ENCODE measurements at places on chromosomes 4 and X.

DNA sequence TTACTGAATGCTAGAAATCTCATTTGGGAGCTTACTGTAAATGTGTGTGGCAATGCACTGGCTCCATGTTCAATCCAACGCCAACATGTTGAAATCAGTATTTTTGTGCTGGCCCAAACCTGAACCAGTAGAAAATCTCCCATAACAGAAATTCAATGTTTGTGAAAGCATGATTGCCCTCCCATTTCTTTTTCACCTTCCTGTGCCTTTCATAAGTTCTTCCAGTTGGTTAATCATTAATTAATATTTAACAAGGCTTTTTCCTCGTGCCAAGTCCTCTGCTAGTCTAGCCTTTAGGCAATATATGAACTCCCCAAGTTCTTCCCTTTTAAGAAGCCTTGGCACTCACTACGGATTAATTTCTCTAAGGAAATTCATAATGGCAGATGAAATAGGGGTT, 1.3 kb upstream of the PLS3 start:
- no peaks in the 10 kb centered on the region for H3K4me1 ChIP-seq
- no peak for DNase-seq
- no peaks in the 10 kb centered on the region for H3K36me3 ChIP-seq
- no peak overlapping the region for H3K4me3 ChIP-seq
- peaks cover 22% of the 10 kb centered on the region for H3K27me3 ChIP-seq

DNA sequence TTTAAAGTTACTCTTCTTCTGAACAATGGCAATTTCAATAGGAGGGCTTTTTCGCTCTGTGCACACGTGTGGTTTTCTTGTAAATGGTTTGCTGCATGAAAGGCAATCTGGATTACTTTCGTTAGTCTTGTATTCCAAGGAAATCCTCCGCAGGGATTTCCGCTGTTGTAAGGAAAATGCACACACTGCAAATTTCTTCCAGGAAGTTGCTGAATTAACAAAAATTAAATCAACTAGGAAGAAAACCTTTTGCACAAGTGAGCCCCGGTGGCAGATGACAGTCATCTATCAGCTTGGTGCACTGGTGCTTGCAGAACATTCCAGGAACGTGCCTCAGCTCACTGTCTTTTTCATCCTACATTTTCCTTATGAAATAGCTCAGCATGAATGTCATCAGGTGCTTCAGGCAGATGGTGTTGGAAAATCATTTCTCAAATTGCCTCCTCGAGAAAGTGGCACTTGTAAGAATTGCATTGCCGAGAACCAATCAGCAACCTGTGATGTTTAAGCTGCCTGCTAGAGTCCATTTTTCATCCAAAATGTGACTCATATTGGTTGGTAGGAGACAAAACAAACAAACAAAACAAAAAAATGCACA, 272.4 kb upstream of the VCX start:
- no peaks in the 10 kb centered on the region for H3K27me3 ChIP-seq
- no peak for DNase-seq
- H3K4me1 ChIP-seq: no peaks in the 10 kb centered on the region
- H3K36me3 ChIP-seq: no peaks in the 10 kb centered on the region
- no peak overlapping the region for H3K4me3 ChIP-seq

- no peak for DNase-seq
- no peaks in the 10 kb centered on the region for H3K27me3 ChIP-seq
- no peaks in the 10 kb centered on the region for H3K4me1 ChIP-seq
- H3K27ac ChIP-seq: no peak overlapping the region
- no peaks in the 10 kb centered on the region for H3K36me3 ChIP-seq
These were observed 74.7 kb upstream of the GPM6B start for GRCh38 chrX:13891377-13892140.

DNA sequence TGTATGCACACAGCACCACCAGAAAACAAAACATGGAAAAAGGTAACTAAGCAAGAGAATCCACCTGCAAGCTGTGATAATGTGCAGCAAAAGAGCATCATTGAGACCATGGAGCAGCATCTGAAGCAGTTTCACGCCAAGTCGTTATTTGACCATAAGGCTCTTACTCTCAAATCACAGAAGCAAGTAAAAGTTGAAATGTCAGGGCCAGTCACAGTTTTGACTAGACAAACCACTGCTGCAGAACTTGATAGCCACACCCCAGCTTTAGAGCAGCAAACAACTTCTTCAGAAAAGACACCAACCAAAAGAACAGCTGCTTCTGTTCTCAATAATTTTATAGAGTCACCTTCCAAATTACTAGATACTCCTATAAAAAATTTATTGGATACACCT, 90.2 kb downstream of the TET2 start:
- H3K4me3 ChIP-seq: no peak overlapping the region
- H3K27ac ChIP-seq: no peak overlapping the region
- DNase-seq: no peak
- peaks cover 49% of the 10 kb centered on the region for H3K36me3 ChIP-seq
- no peaks in the 10 kb centered on the region for H3K27me3 ChIP-seq
- H3K4me1 ChIP-seq: peaks cover 13% of the 10 kb centered on the region

DNA sequence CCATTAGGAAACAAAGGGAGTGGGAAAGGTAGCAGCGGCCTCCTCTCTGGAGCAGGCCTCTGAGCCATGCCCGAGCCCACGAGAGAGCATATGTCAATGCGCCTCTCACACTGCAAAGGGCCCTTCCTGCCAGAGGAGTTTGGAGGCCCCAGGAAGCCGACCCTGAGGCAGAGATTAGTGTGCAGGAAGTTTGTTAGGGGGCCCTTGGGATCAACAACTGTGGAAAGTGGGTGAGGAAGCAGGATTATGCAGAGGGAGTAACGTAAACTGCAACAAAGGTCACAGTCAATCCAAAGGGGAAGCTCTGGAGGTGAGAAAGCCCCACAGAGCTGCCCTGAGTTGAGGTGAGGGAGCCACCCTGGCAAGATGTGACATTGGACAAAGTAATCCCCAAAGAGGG, 17.4 kb downstream of the RTL5 start:
- H3K36me3 ChIP-seq: no peaks in the 10 kb centered on the region
- peaks cover 4% of the 10 kb centered on the region for H3K4me1 ChIP-seq
- H3K27me3 ChIP-seq: peaks cover 3% of the 10 kb centered on the region

- H3K27me3 ChIP-seq: no peaks in the 10 kb centered on the region
- H3K36me3 ChIP-seq: peaks cover 20% of the 10 kb centered on the region
- no peak for DNase-seq
These were observed 52.0 kb downstream of the INTS6L start for GRCh38 chrX:135572436-135572835.

DNA sequence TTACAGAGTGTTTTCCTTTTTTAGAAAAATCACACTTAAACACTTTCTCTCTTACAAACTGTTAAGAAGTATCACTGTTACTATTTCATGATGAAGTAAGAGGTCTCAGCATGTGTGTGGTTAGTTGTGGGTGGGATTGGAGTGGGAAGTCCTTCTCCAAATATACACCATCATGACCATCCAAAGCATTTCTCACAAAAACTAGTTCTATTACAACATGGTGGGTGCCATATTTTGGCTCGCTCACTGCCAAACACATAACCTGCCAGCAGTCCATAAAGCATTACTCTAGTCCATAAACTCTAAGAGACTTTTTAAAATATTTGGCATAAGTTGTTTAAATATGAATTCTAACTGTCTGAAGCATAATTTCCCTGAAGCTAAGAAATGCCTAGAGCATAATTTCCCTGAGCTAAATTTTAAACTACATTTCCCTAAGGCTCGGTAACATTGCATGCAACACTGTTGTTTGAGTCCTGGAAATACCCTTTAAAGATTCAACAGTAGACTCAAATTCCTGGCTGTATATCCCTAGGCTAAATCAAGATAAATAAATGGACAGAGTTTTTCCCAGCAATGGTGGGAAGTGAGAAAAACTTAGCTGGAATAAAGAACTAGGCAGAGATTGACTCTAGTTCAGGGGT, 415.0 kb upstream of the INTU start:
- no peak overlapping the region for H3K4me3 ChIP-seq
- no peaks in the 10 kb centered on the region for H3K27me3 ChIP-seq
- no peak for DNase-seq

DNA sequence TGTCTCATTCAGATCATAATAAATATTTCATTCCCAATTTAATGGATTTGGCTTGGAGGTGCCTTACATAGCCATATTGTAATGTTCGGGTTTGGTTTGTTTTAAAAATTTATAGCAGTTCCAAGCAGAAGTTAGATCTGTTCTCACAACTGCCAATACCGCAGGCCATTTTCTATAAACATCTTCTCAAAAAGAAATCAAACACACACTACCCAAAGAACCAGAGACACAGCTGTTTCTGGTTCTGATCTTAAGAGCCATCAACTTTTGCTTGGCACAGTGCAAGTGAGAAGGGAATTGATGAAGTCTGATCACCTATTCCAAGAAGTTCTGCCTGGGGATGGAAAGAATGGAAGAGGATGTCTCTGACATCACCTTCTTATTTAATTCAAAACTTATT, 22.9 kb downstream of the MID1IP1 start:
- no peak for DNase-seq
- no peaks in the 10 kb centered on the region for H3K27me3 ChIP-seq
- no peaks in the 10 kb centered on the region for H3K36me3 ChIP-seq
- no peak overlapping the region for H3K4me3 ChIP-seq

DNA sequence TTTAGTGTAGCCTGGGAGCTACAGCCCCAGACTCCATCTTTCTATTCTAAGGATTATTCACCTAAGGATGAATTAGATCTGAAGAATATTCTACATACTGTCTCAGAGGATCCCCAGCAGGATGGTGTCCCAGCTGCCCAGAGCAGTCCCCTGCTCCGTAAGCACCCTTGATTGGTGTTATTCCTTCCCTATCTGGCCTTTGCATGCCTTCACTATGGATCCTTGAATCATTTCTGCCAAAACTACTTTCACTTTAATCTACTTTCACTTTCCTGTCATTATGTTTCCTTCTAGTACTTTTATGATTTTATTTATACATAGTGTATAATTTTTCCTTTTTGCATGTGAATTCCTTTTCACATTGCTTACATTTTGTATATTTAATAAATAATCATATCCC, 39.2 kb downstream of the ARHGAP24 start:
- no peaks in the 10 kb centered on the region for H3K4me1 ChIP-seq
- DNase-seq: no peak
- H3K4me3 ChIP-seq: no peak overlapping the region
- H3K27me3 ChIP-seq: no peaks in the 10 kb centered on the region

DNA sequence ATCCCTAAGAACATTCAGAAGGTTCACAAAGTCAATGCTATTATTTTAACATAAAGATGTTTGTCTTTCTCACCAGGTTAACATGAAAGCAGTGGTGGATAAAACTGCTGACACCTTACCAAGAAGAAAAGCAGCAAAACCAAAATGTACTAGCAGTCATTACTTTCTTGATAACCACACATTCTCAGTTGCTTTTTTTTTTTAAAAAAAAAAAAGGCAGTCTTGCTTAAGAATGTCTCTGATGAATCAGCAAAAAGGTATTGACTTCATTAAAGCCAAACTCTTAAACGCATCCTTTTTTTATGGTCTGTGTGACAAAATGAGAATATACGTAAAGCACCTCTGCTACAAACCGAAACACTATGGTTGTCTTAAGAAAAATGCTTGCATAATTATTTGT, 31.9 kb downstream of the CDKL2 start:
- DNase-seq: no peak
- no peaks in the 10 kb centered on the region for H3K4me1 ChIP-seq
- no peak overlapping the region for H3K27ac ChIP-seq
- H3K36me3 ChIP-seq: no peaks in the 10 kb centered on the region

DNA sequence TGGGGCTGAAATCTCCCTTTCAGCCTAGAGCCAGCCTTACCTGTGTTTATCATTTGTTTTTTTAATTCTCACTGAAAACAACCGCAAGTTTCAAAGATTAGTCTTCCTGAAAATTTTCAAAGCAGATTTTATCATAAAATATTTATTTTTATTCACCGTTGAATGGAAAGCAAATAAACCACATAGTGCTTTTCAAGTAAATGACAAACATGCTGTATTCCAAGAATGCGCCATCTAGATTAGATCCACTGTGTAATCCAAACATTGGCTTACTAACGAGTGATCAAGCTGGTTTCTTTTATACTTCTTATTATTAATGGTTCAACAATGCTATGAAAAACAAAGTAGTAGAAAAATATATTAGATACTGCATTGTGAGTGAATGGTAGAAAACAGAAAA, 1176.2 kb upstream of the IGFBP7 start:
- H3K36me3 ChIP-seq: no peaks in the 10 kb centered on the region
- DNase-seq: no peak
- no peaks in the 10 kb centered on the region for H3K4me1 ChIP-seq
- H3K27me3 ChIP-seq: no peaks in the 10 kb centered on the region

DNA sequence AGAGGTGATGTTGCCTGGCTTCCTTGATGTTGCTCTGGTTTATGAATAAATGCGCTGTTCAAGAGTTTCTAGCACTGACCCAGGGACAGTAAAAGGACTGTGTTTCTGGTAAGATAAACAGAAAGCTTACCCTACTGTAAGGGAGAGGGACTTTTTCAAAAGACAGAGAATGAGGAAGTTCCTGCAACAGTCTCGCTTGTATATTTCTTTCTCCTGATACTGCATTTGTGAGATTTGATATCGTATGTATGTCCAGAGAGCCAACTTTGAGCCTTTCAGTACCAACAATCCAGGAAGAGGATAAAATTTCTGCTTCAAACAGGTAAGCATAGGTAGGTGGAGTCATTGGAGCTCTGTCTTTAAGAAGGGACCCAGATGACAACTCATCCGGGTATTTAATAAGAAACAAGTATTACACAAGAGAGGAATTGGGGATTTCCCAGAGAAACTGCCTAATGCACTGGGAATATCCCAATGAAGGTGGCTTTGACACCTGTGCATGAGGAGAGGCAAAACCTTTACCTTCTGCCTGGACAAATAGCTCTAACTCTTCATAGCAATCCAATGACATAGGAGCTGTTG, 773 bp downstream of the DAPP1 start:
- DNase-seq: no peak
- no peaks in the 10 kb centered on the region for H3K27me3 ChIP-seq
- H3K4me1 ChIP-seq: peaks cover 85% of the 10 kb centered on the region
- peak overlapping the region; percentile 90 for H3K27ac ChIP-seq

GRCh38 chr4:148998719-148999118, 556.5 kb upstream of the NR3C2 start:
- H3K4me1 ChIP-seq: no peaks in the 10 kb centered on the region
- H3K36me3 ChIP-seq: no peaks in the 10 kb centered on the region
- DNase-seq: no peak
- no peaks in the 10 kb centered on the region for H3K27me3 ChIP-seq

GRCh38 chr4:69689599-69689998, 36.6 kb upstream of the UGT2A1 start:
- no peak for DNase-seq
- no peak overlapping the region for H3K4me3 ChIP-seq
- H3K4me1 ChIP-seq: peaks cover 2% of the 10 kb centered on the region
- H3K27ac ChIP-seq: no peak overlapping the region
- peaks cover 4% of the 10 kb centered on the region for H3K27me3 ChIP-seq

GRCh38 chr4:84673475-84674240, 90.7 kb downstream of the CDS1 start:
- DNase-seq: no peak
- H3K4me3 ChIP-seq: no peak overlapping the region
- no peaks in the 10 kb centered on the region for H3K4me1 ChIP-seq
- no peaks in the 10 kb centered on the region for H3K27me3 ChIP-seq
- no peaks in the 10 kb centered on the region for H3K36me3 ChIP-seq
- H3K27ac ChIP-seq: no peak overlapping the region

GRCh38 chr4:7971881-7972500, 32.3 kb upstream of the AFAP1 start:
- no peaks in the 10 kb centered on the region for H3K27me3 ChIP-seq
- H3K4me3 ChIP-seq: peak overlapping the region; percentile 88
- peak overlapping the region; percentile 77 for H3K27ac ChIP-seq
- no peak for DNase-seq

GRCh38 chr4:48645225-48645794, 134.8 kb downstream of the FRYL start:
- H3K27ac ChIP-seq: no peak overlapping the region
- peaks cover 9% of the 10 kb centered on the region for H3K4me1 ChIP-seq
- DNase-seq: no peak
- no peaks in the 10 kb centered on the region for H3K27me3 ChIP-seq
- H3K36me3 ChIP-seq: peaks cover 4% of the 10 kb centered on the region

Measured in activated naive CD8-positive, alpha-beta T cell treated with anti-CD3 and anti-CD28 coated beads, Interleukin-2, amount 50 U/mL, for 24 hours (primary cell).